ENCODE measurements at places on chromosomes 4 and X.

DNA sequence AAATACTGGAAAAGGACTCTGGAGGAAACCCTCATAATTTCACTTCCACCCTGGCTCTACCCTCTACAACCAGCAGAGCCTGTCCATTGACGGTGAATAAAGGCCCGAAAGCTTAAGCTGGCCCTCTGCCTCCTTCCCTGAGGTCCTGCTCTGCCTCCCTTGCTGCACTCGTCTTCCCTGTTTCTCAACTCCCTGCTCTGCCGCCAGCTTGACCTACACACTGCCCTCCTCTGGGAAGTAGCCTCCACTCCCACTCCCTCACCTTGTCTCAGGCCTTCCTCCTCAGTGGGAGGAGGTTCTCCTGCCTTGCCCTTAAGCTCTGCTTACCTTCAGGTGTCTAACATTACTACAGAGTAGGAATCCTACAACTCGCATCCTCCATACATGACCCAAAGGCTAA, 608.6 kb upstream of the NR3C2 start:
- DNase-seq = no peak

DNA sequence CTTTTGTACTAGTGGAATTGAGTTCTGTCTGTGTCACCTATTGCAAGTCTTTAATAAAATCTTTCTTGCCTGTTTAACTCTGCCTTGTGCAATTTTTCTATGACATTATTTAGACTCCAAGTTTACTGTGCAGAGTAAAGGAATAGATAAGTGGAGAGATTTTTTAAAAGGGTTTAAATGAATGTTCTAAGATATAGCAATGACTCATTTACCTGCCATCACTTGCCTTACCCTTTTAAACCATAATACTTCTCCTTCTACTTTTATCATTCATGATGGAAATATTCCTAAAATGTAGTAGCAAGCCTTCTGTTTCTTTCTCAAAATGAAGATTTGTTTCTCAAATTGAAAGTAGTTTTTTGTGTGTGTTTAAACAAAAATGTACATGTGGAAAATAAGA, 782.8 kb upstream of the MAGEB2 start:
- no peak for DNase-seq

DNA sequence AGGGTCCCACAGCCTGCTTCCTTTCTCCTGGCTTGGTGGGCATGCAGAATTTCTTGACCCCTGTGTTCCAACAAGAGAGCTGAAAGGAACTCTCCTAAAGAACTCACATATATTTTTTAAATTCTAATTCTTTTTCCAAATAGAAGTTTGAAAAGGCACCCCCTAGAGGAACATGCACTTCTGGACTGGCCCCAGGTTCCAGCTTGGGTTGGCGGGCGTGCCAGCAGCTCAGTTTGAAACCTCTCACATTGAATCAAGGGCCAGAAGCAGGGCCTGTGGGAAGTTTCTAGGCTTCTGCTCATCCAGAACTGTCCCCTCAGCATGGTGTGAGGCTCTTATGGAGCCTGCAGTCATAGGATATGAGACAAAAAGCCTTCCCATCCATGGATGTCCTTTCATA, 132.6 kb downstream of the ATG4A start:
- DNase-seq = no peak

- no peak for DNase-seq
Measured at GRCh38 chrX:32451954-32452695, 759.2 kb downstream of the DMD start.

GRCh38 chr4:182788201-182788600, 129.0 kb downstream of the DCTD start:
- no peak for DNase-seq

DNA sequence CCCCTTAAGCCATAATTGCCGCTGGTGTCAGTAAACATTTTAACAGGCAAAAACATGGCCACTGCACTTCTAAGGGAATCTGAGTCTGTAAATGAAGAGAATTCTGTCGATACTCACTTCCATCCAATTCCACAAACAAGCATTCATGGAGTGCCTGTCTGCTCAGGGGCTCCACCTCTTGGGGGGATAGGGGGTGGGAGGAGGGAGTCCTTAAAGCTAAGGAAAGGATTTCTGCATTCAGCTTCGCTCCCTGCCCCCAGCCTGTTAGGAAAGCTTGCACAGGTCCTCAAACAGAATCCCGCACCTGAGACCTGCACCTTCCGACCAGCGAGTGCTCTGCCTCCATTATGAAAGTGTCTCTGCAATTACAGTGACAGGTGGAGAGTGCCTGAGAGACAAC, 130.2 kb upstream of the KIT start:
- DNase-seq = no peak

DNA sequence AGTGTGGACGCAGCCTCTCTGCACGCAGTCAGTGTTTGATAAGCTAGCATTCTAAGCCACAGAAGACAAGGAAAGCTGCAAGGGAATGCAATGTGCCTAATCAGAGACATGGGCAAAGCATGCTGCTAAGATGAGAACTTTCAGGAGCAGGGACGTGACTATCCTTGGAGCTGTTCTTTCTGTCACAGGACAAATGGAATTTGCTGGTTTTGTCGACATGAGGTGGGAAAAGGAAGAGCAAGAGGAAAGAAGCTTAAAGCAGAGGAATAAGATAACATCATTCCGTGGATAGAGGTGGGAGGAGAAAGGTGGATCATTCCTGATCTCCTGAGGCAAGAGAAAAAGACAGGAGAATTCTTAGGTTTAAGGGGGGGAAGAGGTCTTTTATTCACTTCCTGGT, 33.7 kb downstream of the RBM47 start:
- no peak for DNase-seq

GRCh38 chr4:43411226-43411625, 518.7 kb downstream of the GRXCR1 start:
- DNase-seq = no peak

DNA sequence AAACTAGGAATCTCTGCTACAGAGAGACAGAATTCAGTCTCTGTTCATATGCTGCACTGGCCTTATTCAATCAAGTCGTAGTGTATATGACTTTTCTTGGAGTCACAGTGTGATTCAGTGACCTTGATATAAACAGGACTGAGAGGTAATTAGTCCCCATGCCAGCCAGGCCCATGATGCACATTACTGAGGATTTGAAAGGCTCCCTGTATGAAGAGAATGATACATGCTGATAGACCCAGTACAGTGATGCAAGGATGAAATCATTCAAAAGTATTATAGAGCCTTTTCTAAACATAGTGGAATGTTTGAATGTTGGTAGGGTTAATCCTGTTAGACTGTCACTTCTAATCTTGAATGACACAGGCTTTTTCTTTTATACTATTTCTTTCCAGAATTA, 34.1 kb downstream of the ANXA3 start:
- no peak for DNase-seq

GRCh38 chr4:158161551-158162354, 11.1 kb downstream of the GASK1B start:
- DNase-seq = peak; percentile 55

DNA sequence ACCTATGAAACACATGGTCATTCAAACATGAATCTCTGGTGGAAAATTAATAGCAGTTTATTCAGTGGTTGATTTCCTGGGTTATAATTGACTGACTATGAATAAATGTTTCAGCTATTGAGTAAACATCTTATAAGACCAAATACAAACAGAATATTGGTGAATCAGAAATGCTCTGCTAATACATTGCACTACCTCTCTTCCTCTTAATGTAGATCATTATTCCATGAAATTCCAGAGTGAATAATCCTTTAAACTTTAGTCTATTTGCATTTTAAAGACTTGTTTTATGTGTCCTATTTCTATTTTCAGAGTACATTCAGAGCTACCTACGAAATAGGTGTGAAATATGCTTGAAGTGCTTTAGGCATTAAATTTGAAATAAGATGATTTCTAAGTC, 715.4 kb downstream of the ADGRL3 start:
- DNase-seq = peak; percentile 69

DNA sequence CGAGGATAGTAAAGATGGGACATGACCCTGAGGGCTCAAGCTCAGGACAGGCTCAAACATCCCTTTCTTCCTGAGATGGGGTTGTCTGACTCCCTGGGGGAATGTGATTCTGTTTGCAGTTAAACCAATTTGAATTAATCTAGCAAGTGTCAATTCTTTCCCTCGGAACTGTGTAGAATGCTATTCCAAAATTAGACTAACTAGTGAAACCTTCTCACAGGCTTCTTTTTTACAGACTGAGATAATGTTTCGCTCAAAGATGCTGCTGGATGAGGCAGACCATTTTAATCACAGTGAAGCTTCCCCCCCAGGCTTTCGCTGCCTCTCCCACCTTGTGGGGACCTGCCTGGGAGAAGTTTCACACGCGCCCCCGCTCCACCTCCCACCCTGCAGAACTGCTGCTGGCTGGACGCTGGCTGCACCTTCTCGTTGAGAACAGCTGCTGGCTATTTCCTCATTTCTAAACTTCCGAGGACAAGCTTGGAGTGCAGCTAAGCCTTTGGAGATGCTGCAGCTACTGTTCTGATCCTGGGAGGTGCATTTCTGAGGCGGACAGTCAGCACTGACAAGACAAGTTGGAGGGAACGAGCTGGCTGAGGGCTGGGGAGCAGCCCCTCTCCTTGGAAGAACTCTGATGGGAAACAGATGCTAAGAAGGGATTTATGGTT, 297.8 kb downstream of the RAPGEF2 start:
- DNase-seq = no peak

GRCh38 chrX:10254739-10255138, 98.0 kb downstream of the CLCN4 start:
- peak; percentile 71 for DNase-seq

DNA sequence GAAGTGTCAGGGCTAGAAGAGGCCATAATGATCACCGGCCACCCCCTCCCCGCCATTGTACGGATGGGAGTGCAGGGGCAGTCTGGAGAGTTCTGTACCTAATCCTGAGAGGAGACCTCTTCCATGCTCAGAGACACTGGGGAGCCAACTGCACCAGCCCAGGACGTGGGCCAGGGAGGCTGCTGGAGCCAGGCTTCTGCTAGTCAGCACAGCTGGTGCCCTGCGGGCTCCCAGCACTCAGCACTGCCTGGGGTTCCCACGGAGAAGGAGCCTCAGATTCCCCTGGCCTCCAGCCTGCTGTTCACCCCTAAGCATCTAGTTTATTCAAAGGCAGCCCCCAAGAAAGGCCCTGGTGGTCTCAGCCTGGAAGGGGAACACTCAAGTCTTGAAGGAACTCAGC, 28.8 kb downstream of the ABLIM2 start:
- DNase-seq = no peak

DNA sequence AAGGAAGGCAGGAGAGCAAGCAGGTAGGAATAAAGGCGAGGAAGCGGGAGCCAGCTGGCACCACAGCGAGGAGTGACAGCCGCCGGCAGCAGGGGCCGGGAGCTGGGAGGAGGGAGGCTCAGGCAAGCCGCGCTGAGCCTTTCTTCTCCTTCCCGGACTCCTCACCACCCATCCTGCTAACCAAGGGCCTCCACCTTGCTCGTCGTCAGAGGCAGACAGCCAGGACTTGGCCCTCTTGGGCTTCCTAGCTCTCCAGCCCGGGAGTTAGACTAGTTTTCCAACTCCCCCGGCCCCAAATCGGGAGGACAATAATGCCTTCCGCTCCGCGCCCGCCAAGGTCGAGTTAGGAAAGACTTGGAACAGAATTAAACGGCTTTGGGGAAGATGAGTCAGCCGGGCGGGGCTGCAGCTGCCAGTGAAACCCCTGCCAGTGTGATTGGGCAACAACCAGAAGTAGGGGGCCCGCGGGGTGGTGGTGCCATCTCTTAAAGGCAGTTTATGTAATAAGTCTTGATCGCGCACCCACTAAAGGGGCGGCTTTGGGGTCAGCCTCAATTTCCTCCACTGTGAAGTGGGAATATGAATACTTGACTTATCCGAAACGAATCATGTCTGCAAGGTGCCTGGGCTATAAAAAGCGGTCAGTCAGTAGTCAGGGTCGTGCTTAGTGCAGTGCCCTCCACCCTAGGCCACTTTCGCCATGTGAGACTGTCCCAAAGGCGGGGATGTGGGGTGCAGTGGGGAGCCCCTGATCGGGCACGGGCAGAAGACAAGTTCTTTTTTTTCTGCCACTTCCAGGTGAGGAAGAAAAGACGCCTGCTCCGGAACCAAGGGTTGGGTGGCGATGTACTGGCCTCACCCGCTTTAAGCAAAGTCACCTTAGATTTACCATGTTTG, 6.7 kb upstream of the HSD17B10 start:
- peak; percentile 72 for DNase-seq

GRCh38 chrX:34918091-34918736, 24.4 kb upstream of the FAM47B start:
- peak; percentile 51 for DNase-seq

DNA sequence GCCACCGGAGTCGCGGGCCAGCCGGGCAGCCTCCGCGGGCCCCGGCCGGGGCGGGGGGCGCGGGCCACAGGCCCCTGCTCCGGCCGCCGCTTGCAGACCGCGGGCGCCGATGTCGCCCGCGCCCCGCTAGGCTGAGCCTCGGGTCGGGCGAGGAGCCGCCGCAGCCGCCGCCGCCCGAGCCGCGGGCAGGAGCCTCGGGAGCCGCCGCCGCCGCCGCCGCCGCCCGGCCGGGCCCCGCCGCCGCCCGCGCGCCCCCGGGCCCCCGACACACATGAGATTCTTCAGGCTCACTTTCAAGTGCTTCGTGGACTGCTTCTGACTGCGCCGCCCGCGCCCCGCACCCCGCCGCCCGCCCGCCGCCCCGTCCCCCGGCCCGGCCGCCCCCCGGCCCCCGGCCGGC, 345 bp downstream of the SLC6A8 start:
- no peak for DNase-seq

DNA sequence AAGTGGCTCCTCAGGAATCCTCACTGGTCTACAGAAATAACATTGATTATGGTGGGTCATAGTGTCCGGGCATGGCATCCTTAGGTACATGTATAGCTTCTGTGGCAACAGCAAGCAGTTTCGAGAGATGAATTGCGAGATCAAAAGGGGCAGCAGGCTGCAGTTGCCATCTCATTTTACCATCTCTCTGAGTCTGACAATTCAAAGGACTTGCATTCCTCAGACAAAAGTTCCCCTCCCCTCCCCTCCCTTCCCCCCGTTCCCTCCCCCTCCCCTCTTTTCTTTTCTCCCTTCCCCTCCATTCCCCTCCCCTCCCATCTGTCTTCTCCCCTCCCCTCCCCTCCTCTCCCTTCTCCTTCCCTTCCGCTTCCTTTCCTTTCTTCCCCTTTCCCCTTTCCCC, 70.2 kb downstream of the MTNR1A start:
- no peak for DNase-seq

DNA sequence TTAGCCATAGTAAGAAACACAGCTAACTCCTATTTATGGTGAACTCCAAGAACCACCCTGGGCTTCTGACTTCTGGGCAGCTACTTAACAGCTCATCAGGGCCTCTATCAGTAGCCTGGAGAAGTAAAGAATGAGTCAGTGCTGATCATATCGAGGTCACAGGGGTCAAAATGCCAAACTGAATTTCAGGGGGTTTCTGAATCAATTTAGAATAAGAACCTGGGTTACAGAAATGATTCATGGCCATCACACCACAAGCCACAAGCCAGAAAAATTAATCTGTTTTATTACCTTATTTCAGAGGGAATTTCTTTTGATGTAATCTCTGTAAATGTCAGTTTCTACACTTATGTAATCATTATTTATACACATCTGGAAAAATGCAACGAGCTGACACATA, 64.4 kb downstream of the CHST7 start:
- DNase-seq = no peak

- peak; percentile 54 for DNase-seq
Measured at GRCh38 chrX:109760209-109760921, 27.3 kb upstream of the ACSL4 start.

GRCh38 chr4:145182222-145182621, 1.8 kb upstream of the OTUD4 start:
- no peak for DNase-seq

GRCh38 chrX:14235004-14235403, 205.3 kb upstream of the GEMIN8 start:
- DNase-seq = peak; percentile 4
